Bronchus fibroblast of lung (primary cell): ENCODE measurements at places on chromosomes 5 and 9. TPM values are rescaled to one million over a fixed set of nuclear protein-coding genes. Genes with fewer than 3 reads are reported as not detected.

PANK3 gene
- total RNA-seq: 18.3 and 25.6 TPM in 2 replicates

GM2A gene
- total RNA-seq: 21.4 and 22.0 TPM in 2 replicates

TSLP gene
- 1.2 and 1.3 TPM in 2 replicates for total RNA-seq

ACOT12 gene
- 0.84 and 1.2 TPM in 2 replicates for total RNA-seq

POU5F2 gene
- under 0.01 TPM in 2 replicates for total RNA-seq

KIAA1958 gene
- 0.84 and 0.89 TPM in 2 replicates for total RNA-seq

GRM6 gene
- total RNA-seq: not detected in 2 replicates

IFNA2 gene
- not detected in 2 replicates for total RNA-seq

TSSK1B gene
- total RNA-seq: not detected in 2 replicates

HCN1 gene
- not detected in 2 replicates for total RNA-seq

PLAC8L1 gene
- total RNA-seq: not detected in 2 replicates

NTNG2 gene
- total RNA-seq: under 0.01 and 0.15 TPM in 2 replicates

F2RL2 gene
- 8.3 and 9.1 TPM in 2 replicates for total RNA-seq

COL15A1 gene
- total RNA-seq: 2.2 and 2.4 TPM in 2 replicates

CREBRF gene
- 1.3 and 3.0 TPM in 2 replicates for total RNA-seq

IER5L gene
- total RNA-seq: 53.5 and 58.3 TPM in 2 replicates

RICTOR gene
- total RNA-seq: 8.5 and 9.1 TPM in 2 replicates

ROR2 gene
- total RNA-seq: 16.5 and 16.8 TPM in 2 replicates

PKD2L2 gene
- not detected in 2 replicates for total RNA-seq

PLEKHG4B gene
- 2.2 TPM in 2 replicates for total RNA-seq

GADD45G gene
- total RNA-seq: 0.15 and 0.17 TPM in 2 replicates

SPARC gene
- total RNA-seq: 644 and 678 TPM in 2 replicates

NME5 gene
- total RNA-seq: 0.84 and 1.6 TPM in 2 replicates

NPR3 gene
- 19.3 and 19.9 TPM in 2 replicates for total RNA-seq

PCDHB12 gene
- total RNA-seq: not detected in 2 replicates

LPCAT1 gene
- total RNA-seq: 56.7 and 56.8 TPM in 2 replicates

C7 gene
- 3.0 and 3.4 TPM in 2 replicates for total RNA-seq

LIFR gene
- 20.0 and 20.8 TPM in 2 replicates for total RNA-seq

THBS4 gene
- total RNA-seq: 1.2 and 2.4 TPM in 2 replicates

CATSPER3 gene
- total RNA-seq: 0.17 and 0.30 TPM in 2 replicates

MYMK gene
- not detected in 2 replicates for total RNA-seq

RBM22 gene
- 28.7 and 29.1 TPM in 2 replicates for total RNA-seq

PCDHGA7 gene
- 0.50 and 0.89 TPM in 2 replicates for total RNA-seq

PCDHGA3 gene
- total RNA-seq: 0.15 and 0.34 TPM in 2 replicates

CNTNAP3 gene
- total RNA-seq: 2.8 and 2.9 TPM in 2 replicates

SOWAHA gene
- under 0.01 TPM in 1 of 2 replicates, not detected in the other for total RNA-seq

NR6A1 gene
- 0.15 and 1.2 TPM in 2 replicates for total RNA-seq

SPATA31D4 gene
- not detected in 2 replicates for total RNA-seq
